Stimulated activated CD8-positive, alpha-beta memory T cell treated with anti-CD3 and anti-CD28 coated beads, Interleukin-4, amount 100 ng/mL, for 1 hour (primary cell): ENCODE measurements at places on chromosomes 2 and 18.

- DNase-seq, result no peak
Observed at GRCh38 chr2:96258166-96259022, 7.4 kb downstream of the TMEM127 start.

- DNase-seq, result no peak
Observed at GRCh38 chr2:8572712-8573233, 109.1 kb upstream of the ID2 start.

- no peak for DNase-seq
Observed at GRCh38 chr2:76760367-76760704, 761.8 kb downstream of the LRRTM4 start.

- no peak for DNase-seq
Observed at GRCh38 chr2:185337033-185337432, 401.6 kb upstream of the FSIP2 start.
